RPMI8226 (cell line): ENCODE measurements at places on chromosomes 7 and 10.
A peak's percentile ranks its signal among the peaks of the same experiment; 100 is the strongest.

GRCh38 chr10:81704596-81704995, 170.4 kb upstream of the NRG3 start:
- no peak for DNase-seq

DNA sequence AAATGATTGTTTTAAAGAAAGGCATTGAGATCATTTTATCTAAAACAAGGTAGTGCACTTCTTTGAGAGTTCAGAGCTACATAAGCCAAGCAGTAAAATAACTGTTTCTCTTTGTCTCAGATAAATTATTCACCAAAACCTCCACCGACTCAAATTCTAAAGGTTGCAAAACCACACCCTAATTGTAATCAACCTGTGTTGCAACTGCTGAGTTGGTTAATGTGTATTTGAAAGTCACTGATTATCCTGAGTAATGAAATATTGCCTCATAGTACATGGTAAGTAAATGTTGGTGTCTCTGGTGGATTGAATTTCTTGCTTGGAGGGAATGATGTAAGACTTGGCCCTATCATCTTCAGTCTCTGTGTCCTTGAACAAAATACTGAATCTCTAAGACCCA, 35.9 kb upstream of the CYP2C9 start:
- no peak for DNase-seq

GRCh38 chr10:112213098-112213823, 29.7 kb upstream of the GPAM start:
- DNase-seq = no peak

- no peak for DNase-seq
Measured at GRCh38 chr10:132319853-132320653, 11.9 kb upstream of the LRRC27 start.

- DNase-seq = peak; percentile 39
Measured at GRCh38 chr7:64872351-64873154, 30.5 kb upstream of the ZNF273 start.

DNA sequence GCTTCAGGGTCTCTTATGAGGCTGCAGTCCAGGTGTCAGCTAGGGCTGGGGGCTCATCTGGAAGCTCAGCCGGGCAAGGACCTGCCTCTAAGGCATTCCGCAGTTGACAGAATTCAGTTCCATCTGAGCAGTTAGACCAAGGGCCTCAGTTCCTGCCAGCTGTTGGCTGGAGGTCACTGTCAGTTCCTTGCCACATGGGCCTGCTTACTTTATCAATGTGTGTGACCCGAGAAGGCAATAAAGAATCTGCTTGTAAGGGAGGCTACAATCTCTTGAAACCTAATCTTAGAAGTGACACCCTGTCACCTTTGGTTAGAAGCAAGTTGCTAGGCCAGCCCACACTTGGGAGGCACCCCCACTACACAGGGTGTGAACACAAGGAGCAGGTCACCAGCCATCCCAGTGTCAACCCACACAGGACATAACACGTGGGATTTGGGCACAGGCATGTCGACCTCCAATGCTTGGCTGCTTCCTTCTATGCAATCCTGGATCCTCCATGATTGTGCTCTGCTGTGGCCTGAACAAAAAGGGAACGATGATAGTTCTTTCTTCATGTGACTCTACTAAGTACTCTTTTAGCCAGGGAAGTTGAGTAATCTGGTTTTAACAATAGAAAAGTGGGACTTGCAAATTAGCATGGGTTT, 41.8 kb downstream of the MTURN start:
- DNase-seq = no peak

GRCh38 chr10:18290651-18291313, 150.6 kb downstream of the CACNB2 start:
- no peak for DNase-seq

DNA sequence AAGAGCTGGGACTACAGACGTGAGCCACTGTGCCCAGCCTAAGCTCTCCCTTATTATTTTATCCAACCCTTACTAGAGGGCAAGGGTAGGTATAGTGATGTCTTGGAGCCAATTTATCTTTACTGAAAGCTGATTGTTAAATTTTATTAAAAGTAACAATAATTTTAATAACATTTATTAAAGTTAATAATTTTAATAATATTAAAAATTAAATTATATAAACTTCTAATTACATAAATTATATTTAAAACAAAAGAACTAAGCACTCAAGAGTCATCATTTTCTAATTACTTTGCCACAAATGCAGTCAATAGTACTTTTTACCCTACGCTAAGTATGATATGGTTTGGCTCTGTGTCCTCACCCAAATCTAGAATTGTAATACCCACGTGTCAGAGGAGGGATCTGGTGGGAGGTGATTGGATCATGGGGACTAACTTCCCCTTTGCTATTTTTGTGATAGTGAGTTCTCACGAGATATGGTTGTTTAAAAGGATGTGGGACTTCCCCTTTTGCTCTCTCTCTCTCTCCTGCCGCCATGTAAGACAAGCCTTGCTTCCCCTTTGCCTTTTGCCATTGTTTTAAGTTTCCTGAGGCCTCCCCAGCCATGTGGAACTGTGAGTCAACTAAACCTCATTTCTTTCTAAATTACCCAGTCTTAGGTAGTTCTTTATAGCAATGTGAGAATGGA, 58.4 kb upstream of the ETV1 start:
- DNase-seq = no peak

- DNase-seq = no peak
Measured at GRCh38 chr7:95396136-95397032, at the start of gene PON3. Gene PON3 (minus strand): TSS chr7:95396375. CDS start chr7:95396350, 25 bp downstream.

DNA sequence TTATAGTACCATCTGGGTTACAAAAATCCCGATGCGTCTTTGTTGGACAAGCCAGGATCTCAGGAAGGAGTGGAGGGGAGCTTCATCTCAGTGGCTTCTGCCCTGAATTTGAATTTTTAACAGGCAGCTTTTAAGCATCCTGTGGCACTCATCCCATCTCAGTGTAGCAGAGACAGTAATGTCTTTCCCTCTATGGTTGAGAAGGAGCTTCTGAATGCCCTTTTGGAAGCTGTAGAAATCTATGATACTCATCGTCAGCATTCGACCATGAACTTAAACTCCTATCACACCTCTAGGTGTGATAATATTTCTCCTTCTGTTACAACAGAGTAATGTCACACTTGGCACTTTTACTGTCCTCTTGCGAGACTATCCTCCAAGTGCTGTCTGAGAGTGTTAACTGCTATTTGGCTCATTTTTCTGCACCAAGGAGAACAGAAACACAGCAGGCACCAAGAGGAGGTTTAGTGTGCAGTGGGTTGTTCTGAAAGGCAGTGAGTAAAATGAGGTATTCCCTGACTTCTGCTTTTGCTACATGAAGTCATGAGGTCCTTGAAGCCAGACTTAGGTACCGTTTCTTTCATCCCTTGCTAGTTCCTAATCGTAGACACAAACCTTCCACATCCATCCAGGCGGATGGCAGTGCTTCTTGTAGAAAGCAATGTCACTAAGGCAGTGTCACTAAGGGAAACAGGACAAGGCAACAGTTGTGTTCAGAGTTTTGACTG, 177.4 kb downstream of the CELF2 start:
- no peak for DNase-seq

DNA sequence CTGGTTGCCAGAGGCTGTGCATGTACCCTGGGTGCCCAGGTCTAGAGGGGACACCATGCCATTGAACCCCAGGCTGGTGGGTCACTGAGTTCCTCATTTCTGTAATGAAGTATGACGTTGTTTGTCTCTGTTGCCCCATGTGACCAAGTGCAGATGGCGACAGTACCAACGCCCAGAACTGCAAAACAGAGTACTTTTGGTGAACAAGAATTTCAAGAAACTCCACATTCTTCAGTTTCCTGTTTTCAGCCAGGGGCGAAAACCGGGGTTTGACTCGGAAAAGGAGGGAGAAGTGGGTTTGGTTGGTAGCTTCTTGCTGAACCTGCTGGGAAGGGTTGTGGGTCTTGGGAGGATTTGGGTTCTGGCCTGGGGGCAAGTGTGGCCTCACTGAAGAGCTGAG, 18.2 kb downstream of the CYP17A1 start:
- DNase-seq = no peak

DNA sequence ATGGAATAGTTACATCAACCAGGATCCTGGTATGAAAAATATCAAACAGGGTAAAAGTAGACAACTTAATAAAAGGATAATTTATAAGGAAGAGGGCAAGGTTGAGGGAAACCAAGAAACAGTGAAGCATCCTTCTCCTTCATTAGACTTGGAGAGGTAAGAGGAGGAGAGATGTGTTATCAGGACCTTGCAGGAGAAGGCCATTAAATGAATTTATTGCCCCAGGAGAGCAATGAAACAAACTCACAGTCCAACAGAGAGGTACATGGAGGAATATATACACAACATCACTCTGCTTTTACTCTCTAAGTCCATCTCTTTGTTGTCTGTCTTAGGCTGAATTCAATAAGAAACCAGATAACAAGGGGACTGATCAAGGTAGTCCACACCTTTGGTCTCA, 966.2 kb downstream of the SORCS1 start:
- DNase-seq = no peak
